ENCODE measurements at places on chromosomes 16 and 17.

GRCh38 chr17:34389126-34389750 lies 26.2 kb upstream of the CCL1 start:
- no peak for DNase-seq

DNA sequence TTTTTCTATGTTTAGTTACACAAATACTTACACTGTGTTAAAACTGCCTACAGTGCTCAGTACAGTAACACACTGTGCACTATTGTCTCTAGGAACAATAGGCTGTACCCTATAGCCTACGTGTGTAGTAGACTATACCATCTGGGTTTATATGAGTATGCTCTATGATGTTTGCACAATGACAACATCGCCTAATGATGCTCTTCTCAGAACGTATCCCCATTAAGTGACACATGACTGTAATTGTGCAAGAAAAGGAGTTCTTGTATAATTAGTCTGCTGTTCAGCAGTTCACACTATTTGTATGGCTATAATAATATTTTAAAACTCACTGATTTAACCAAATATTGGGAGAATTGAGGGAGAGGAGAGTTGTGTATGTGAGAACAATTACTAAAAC lies 173.7 kb downstream of the TRIM37 start:
- peak; percentile 13 for DNase-seq

GRCh38 chr16:53561101-53561888 lies 58.3 kb upstream of the AKTIP start:
- DNase-seq: no peak

DNA sequence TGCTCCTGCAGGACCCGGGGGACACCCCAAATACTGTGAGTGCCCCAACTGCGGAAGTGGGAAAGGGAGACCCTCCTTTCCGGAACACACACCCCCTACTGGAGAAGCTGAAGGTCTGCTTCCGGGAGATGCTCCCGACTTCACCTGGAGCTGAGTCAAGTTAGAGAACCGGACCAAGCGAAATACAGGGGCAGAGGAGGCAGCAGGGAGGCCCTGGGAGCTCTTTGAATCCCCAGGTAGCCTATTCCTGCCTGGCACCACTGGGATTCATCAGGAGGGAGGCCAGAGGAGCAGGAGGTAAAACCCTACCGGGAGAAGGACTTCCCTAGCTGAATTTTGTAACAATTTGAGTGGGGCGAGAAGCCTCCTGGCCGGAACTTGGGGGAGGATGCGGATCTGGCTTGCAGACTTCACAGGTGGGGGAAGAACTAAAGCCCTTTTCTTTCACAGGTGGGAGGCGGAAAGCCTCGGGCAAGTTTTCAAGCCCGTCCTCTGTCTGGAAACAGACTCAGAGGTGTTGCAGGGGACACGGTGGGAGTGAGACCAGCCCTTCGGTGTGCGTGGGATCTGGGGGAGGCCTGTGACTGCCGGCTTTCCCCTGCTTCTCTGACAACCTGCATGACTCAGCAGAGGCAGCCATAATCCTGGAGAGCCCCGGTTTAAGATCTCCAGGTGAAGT lies 22.4 kb upstream of the TEKT1 start:
- no peak for DNase-seq

DNA sequence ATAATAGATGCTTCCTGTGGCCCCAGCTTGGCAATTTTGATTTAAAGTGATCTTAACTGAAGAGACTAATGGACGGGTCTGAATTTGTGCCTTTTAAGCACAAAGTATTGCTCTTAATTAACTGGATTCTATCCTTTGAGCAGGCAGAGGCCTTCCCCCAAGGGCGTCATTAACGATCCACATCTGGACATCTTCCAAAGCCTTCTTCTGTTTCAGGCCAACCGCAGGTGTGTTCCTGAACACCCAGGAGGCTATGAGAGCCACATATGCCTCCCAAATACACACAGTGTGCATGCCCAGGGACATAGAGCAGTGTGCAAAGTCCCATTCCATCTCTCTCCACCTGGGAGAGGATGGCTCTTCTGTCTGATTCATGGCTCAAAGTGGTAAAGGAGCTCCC lies 42.3 kb downstream of the MAPT start:
- peak; percentile 93 for DNase-seq

DNA sequence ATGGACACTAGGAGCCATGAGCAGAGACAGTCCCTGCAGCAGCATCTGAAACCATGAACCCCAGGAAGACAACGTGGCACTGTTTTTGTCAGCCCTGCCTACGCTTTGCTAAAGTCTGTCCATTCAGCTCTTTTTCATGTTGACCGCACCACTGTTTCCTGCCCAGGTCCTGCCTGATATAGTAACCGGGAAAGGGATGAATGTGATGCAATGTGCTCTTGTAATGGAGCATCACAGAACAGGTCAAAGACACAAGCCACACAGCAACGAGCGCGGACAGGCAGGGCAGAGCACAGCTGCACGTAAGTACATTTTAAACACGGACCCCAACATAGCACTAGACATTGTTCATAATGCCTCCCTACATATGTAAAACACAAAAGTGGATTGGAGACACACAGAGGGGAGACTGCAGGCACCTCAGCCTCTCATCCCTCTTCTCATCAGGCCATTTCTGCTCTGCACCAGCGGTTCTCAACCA lies 16.9 kb upstream of the TNFRSF13B start:
- no peak for DNase-seq

- no peak for DNase-seq
Measured at GRCh38 chr17:44558334-44558709, 1.0 kb downstream of the FZD2 start.

GRCh38 chr16:1990101-1990350 lies 256 bp downstream of the SYNGR3 start:
- DNase-seq: no peak

- no peak for DNase-seq
Measured at GRCh38 chr17:17112628-17113200, 70.5 kb downstream of the MPRIP start.

DNA sequence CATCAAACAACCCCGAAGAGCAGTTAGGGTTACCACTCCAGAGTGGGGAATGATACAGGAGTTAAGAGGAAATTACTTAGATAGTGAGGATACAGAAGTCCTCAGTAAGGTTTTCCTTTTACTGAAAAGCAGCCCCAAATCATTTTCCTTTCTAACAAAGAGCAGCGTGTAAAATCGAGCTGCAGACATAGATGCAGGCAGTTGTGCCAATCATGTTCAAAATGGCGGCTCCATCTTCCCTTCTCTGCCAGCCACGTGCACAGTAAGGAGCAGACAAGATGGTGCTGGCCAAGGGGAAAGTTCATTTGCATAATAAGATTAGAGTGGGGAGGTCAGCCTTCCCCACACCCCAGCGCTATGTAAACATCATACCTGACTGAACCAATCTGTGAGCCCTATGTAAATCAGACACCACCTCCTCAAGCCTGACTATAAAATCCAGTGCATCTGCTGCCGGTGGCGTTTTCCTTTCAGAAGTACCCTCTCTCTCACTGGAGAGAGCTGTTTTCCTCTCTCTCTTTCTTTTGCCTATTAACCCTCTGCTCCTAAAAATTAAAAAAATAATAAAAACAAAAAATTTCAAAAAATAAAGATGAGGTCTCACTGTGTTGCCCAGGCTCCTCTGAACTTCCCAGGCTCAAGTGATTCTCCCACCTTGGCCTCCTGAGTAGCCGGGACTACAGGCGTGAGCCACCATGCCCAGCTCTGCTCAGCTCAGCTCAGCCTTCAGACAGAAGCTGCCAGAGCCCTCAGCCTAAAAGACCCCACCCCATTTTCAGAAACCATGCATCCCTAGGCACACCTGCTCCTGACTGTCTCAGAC lies 2.6 kb upstream of the SRL start:
- no peak for DNase-seq

DNA sequence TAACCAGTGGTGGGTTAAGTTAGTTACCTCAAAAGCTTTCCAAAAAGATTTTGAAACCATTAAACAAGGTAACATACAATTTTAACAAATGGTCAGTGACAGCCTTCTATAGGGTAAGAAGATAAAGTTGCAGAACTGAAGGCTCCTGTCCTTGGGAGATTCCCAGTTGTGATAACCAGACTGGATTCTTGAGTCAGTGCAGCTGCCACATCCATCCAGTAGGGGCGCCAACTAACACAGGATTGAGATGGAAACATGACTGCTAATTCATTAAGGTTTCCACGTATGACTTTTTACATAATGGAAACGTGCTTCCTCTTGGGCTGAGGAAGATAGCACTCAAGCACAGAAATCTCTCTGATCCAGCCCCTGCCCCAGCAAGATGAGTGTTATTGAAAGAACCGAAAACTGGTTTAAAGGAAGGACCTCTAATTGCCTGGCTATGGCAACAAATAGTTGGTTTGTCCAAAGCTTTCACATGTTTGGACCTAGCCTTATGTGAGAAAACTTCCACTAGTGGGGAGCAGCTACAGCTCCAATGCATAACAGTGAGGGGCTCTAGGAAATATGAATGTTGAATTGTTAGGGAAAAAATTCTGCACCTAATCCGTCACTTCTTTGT lies 269.8 kb upstream of the MYOCD start:
- DNase-seq: no peak

- DNase-seq: no peak
Measured at GRCh38 chr17:62720126-62720850, 87.8 kb downstream of the MARCHF10 start.

GRCh38 chr17:5600041-5600440 lies 15.7 kb upstream of the NLRP1 start:
- no peak for DNase-seq

GRCh38 chr16:86889974-86890373 lies 311.6 kb downstream of the FOXL1 start:
- no peak for DNase-seq

DNA sequence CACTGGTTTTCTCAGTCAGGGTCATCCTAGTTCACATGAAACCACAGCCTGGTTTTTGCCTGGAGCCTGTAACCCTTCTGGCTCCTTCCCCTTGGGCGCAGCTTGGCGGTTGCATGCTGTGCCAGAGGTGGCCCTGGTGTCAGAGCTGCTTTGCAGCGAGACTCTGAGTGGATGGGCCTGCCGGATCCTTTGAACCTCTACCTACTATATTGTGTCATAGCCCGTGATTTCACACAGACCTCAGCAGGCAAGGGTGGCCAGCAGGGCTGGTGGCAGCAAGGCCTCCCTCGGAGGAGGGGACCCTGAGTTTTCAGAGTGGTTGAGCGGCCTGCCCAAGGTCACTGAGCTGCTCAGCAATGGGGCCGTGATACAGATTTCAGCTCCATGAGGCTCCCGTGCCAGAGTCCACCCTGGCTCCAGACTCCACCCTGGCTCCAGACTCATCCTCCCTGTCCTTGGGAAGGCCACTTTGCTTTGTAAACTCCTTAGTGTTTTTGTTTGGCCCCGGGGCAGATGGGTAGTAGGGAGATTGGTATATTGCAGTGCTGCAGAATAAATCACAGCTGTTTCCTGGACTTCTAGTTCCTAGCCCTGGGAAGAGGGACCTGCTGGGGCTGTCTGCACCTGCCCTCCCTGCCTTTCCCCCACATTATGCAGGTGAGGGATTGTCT lies 9.7 kb downstream of the MPRIP start:
- no peak for DNase-seq

DNA sequence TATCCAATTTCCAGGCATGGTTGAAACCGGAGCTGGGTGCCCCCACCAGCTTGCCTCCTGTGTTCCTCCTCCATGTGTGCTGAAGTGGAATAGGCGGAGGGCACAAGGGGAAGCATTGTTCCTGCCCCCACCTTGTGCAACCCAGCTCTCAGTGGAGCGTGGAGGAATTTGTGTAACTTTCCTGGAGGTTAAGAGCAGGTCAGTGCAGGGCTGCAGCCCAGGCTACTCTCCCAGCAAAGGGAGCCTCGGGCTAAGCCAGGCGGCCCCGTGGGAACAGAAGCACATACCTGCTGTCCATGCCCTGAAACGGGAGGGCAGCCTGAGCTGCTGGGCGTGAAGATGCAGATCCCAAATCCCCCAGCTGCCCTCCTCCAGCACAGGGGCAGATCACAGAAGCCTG lies 158.8 kb upstream of the LHX1 start:
- no peak for DNase-seq

- no peak for DNase-seq
Measured at GRCh38 chr17:75622076-75622475, 11.2 kb upstream of the SMIM5 start.

DNA sequence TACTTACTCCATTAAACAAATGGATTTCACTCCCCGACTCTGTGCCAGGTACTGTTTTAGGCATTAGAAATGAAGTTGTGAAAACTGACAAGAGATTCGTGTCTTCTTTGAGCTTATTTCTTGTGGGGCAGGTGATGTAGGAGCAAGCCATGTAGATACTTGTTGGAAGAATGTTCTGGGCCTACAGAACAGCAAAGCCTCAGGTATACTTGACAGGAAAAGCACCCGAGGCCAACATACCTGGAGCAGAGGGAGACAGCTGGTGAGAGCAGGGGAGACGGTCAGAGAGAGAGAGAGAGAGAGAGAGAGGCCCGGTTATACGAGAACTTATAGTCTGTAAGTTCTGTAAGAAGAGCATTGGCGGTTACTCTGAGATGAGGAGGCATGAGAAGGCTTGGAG lies 110.8 kb downstream of the FTO start:
- no peak for DNase-seq

- no peak for DNase-seq
Measured at GRCh38 chr17:3979290-3979611, 15.0 kb upstream of the ATP2A3 start.

DNA sequence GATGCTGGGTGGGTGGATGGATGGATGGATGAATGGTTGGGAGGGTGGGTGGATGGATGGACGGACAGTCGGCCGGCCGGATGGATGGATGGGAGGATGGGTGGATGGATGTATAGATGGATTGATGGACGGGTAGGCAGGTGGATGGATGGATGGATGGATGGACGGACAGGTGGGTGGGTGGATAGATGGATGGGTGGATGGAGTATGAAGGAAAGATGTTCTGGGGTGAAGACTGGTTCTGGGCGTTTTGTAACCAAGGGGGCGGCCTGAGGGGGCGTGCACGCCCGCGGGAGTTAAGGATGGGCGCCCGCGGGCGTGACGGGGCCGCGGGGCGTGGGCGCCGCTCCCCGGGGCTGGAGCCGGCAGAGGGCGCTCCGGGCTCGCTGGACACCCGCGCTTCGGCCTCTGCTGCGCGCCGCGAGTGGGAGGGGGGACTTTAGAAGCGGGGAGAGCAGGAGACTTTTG lies at the start of gene NECAB2:
Gene NECAB2, plus strand, starts transcription at position 407 of the 468 bp plus-strand sequence. CDS start 405 bp downstream, outside the sequence.
- DNase-seq: no peak

- DNase-seq: peak; percentile 93
Measured at GRCh38 chr17:44556832-44557606, at the start of gene FZD2. Gene FZD2, plus strand, starts transcription at chr17:44557484. Its CDS starts 205 bp downstream, at chr17:44557689.

- DNase-seq: no peak
Measured at GRCh38 chr17:60065867-60066266, 12.9 kb downstream of the HEATR6 start.

DNA sequence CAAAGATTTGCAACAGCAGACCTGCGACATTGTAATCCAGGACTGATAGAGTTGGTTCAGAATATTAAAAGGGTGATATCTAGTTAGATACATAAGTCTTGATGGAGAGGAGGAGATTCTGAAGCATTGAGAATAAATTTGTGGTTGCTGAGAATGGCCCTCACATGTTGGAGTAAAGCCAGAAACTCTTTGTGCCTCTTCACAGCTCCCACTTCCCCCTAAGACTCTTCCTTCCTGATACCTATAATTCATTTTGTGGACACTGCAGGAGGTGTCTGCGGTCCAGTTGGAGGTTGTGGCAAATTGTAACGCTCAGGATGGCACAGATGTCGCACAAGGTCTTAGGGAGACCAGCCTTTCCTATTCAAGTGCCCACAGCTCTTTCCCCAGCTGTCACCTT lies 17.5 kb downstream of the WWOX start:
- DNase-seq: no peak

GRCh38 chr16:64470916-64471315 lies 650.9 kb downstream of the CDH11 start:
- no peak for DNase-seq

All from NCI-H2081 (cell line).